ENCODE measurements at places on chromosomes 5 and 9. TPM values are rescaled to one million over a fixed set of nuclear protein-coding genes. Genes with fewer than 3 reads are reported as not detected.

The IFNE gene
- 0.34 TPM for total RNA-seq

The KLHL3 gene
- 1.6 TPM for total RNA-seq

The CRB2 gene
- 1.6 TPM for total RNA-seq

The MRPS27 gene
- 77.4 TPM for total RNA-seq

The IRGM gene
- not detected for total RNA-seq

The ADAMTS2 gene
- 2.3 TPM for total RNA-seq

The PCDHB14 gene
- 1.5 TPM for total RNA-seq

The FOXD4L5 gene
- 0.04 TPM for total RNA-seq

The IL9 gene
- not detected for total RNA-seq

The ZNF462 gene
- 26.2 TPM for total RNA-seq

The ADAMTS19 gene
- 0.75 TPM for total RNA-seq

The ZMAT2 gene
- total RNA-seq: 42.4 TPM

The CYSRT1 gene
- 3.8 TPM for total RNA-seq

The CDKN2B-AS1 gene
- total RNA-seq: 0.04 TPM

The SH2D3C gene
- 0.17 TPM for total RNA-seq

The GLDC gene
- 17.3 TPM for total RNA-seq

The EMB gene
- 15.1 TPM for total RNA-seq

The CATSPER3 gene
- 0.13 TPM for total RNA-seq

The SLC36A3 gene
- total RNA-seq: not detected

The IL13 gene
- total RNA-seq: not detected

The GFI1B gene
- not detected for total RNA-seq

The CCL27 gene
- total RNA-seq: not detected

The PCDHA9 gene
- under 0.01 TPM for total RNA-seq

The FRMD3 gene
- 5.2 TPM for total RNA-seq

The PPP3R2 gene
- total RNA-seq: not detected

The TMEM174 gene
- not detected for total RNA-seq

The ARID3C gene
- 0.48 TPM for total RNA-seq

The IFNB1 gene
- not detected for total RNA-seq

The TAF11L10 gene
- total RNA-seq: not detected

The HAVCR1 gene
- 0.29 TPM for total RNA-seq

The NXNL2 gene
- total RNA-seq: 4.3 TPM

The CNTFR gene
- total RNA-seq: 1.1 TPM

The CDH9 gene
- not detected for total RNA-seq

The XRCC4 gene
- 7.6 TPM for total RNA-seq

The MARCOL gene
- total RNA-seq: not detected
